ENCODE measurements at places on chromosomes 5 and 9.

GRCh38 chr5:96778409-96778808, 29.3 kb downstream of the ERAP1 start:
- no peak for DNase-seq

GRCh38 chr9:94588681-94589080, 4.9 kb downstream of the FBP2 start:
- DNase-seq: no peak

DNA sequence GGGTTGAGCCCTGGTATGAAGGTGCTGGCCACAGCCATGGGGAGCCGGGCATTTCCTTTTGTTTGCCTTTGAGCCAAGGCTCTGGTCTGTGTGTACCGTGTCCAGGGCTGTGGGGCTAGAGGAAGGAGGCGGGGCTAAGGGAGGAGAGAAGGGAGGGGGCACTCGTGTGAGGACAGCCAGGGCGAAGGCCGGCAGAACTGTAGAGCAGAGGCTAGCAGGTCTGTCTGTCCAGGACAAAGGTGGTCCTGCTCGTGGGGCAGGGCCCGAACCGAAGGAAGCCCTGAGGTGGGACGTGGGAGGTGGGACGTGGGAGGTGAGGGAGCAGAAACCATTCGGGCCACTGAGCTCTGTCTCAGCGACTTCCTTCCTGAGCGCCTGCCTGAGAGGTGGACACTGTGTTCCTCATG, 41.3 kb upstream of the TESK1 start:
- no peak for DNase-seq

DNA sequence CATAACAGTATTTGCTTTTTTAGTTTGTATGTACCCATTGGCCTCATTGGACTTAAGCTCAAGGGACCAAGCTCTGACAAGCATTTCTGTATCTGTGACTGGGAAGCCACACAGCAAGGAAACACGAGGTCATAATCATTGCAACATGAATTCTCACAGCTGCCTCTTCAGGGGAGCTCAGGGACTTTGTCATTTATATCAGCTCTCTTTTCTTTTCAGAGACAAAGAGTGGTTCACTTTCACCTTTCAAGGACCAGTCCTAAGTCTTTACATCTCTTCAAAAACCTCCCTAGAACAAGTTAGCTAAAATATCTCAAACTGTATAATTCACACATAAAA, 58.6 kb downstream of the ADAMTS12 start:
- DNase-seq: no peak

- DNase-seq: no peak
These were observed 54.9 kb downstream of the PSD2 start for GRCh38 chr5:139850423-139851016.

DNA sequence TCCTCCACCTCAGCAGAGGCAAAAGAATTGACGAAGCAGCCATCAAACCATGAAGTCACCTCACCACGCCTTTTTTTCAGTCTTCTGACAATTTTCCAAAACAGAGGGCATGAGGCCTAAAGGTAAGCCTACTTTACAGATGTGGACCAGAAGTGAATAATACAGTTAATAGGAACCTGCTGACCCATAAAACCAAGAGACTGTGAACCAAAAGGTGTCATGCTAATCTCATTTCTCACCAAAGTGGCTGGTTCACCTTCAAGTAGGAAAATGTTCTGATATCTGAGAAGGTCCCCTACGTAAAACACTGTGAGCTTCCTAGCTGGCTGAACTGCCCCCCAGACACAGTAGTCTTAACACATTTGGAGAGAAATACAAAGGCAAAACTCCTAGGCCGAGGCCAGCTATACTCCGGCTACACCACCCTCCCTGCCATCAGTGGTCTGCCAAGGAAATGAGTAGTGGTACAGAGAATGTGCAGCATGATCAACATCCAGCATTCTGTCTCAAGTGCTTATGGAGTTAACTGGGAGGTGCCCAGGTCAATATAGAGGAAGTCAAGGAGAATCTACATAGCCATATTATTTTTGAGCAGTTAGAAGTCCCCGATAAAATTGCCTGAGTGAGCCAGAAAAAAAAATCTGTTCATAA, 19.3 kb upstream of the F2RL2 start:
- no peak for DNase-seq

DNA sequence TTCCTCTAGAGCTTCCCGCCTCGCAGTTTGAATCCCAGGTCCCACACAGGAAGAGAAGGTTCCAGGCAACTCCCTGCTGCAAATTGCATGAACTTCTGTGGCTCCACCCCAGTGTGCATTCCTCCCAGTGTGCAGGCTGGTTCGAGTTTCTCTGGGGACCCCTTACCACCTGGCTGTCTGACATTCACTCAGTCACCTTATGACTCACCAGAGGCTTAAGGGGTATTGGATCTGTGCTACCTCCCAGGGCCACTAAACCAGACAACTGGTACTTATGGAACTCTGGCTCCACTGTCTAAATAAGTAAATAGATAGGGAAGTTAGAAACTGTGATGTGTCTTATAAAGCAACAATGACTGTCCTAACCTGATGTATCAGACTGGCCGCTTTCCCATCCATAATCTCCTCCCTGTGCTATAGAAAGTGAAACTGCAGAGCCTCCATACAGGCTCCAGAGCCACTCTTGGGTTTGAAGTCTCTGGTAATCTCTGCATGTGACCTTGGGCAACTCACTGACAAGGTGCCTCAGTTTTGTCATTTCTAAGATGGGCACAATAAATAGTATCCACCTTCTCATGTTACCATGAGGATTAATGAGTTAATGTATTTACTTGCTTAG, 720.6 kb downstream of the SEMA5A start:
- DNase-seq: no peak

- DNase-seq: no peak
These were observed 791.8 kb upstream of the C9orf72 start for GRCh38 chr9:28365020-28365640.

DNA sequence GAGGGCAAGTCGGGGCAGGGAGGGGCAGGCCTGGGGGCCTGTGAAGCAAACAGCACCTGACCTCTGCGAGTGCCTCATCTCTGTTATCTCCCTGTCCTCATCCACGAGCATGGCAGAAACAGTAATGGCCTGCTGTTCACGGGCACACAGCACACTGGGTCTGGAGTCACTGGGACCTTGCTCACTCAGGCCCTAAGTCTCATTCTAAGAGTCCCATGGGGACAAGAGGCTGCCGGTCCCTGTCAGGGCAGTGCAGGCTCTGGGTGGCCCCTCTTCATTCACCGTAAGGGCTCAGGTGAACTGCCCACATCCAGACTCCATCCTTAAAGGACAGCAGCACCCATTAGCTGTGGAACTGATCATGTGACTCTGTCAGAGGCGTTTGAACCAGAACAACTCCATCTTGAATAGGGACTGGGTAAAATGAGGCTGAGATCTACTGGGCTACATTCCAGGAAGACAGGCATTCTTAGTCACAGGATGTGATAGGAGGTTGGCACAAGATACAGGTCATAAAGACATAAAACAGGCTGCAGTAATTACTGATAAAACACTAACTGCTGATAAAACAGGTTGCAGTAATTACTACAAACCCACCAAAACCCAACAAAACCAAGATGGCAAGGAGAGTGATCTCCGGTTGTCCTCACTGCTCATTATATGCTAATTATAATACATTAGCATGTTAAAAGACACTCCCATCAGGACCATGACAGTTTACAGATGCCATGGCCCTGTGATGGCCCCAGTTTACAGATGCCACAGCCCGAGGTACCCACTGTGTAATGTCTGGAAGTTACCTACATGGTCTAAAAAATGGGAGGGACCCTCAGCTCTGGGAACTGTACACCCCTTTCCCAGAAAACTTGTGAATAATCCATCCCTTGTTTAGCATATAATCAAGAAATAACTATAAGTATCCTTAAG, 28.7 kb downstream of the BICD2 start:
- no peak for DNase-seq

GRCh38 chr5:139379626-139380449, 3.3 kb downstream of the SLC23A1 start:
- no peak for DNase-seq

DNA sequence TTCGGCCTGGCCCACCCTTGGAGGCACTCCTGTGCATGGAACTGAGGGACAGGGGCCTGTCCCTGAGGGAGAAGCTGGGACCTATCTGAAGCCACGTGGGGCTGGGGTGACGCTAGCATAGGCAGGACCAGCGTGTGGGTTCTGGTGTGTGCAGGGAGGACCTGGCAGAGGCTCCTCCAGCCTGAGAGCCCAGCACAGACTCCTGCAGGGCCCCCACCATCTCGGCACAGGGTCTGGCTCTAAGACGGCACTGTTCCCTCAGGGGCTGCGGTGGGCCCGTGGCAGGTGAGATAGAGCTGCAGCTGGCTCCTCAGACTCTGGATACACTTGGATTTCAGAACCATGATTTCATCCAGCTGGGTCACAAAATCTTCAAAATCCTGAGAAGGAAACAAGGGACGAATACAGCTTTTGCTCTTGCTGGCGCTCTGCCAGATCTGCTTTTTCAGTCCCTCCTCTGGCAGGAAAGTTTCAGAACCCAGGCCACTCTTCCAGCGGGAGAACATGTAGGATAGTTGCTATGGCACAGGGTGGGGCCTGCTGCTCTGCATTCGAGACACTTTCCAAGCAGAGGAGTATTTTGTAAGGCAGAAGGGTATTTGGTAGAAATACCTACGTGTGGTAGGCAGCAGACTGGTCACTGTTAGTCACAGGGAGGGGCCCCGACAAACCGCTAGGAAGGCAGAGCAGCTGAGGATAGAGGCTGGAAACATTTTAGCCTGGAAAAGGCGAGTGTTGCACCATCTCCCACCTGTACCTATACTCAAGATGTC, 74.7 kb downstream of the KIF24 start:
- no peak for DNase-seq

GRCh38 chr5:139243425-139243970, 45.3 kb upstream of the SIL1 start:
- DNase-seq: no peak
